ENCODE measurements at places on chromosomes 13 and 19. TPM values are rescaled to one million over a fixed set of nuclear protein-coding genes. Genes with fewer than 3 reads are reported as not detected.

ZNF723 gene
- total RNA-seq, result not detected

ZNF626 gene
- total RNA-seq, result 11.6 TPM

MAMSTR gene
- 0.57 TPM for total RNA-seq

MEDAG gene
- total RNA-seq, result 10.3 TPM

A1BG gene
- total RNA-seq, result 8.2 TPM

ZNF480 gene
- total RNA-seq, result 6.2 TPM

TTC9B gene
- total RNA-seq, result not detected

ZNF627 gene
- 8.6 TPM for total RNA-seq

BST2 gene
- 13.7 TPM for total RNA-seq

LACC1 gene
- total RNA-seq, result 2.7 TPM

VSTM1 gene
- total RNA-seq, result not detected

ANKRD24 gene
- total RNA-seq, result 1.5 TPM

MRPS31 gene
- total RNA-seq, result 22.5 TPM

ICAM4 gene
- not detected for total RNA-seq

CNMD gene
- not detected for total RNA-seq

CACNA1A gene
- 0.16 TPM for total RNA-seq

LGALS14 gene
- not detected for total RNA-seq

LILRA2 gene
- not detected for total RNA-seq

PSG6 gene
- total RNA-seq, result not detected

CASP14 gene
- 245 TPM for total RNA-seq

CCDC70 gene
- not detected for total RNA-seq

SPIB gene
- not detected for total RNA-seq

C13orf42 gene
- total RNA-seq, result 0.10 TPM

CCDC61 gene
- total RNA-seq, result 11.8 TPM

CADM4 gene
- total RNA-seq, result 56.0 TPM

IL17D gene
- 2.2 TPM for total RNA-seq

TMEM86B gene
- 1.1 TPM for total RNA-seq

ACER1 gene
- total RNA-seq, result 135 TPM

TGFBR3L gene
- total RNA-seq, result 1.5 TPM

ZMYM2 gene
- total RNA-seq, result 54.2 TPM

NBEA gene
- 2.9 TPM for total RNA-seq

ADPRHL1 gene
- 7.4 TPM for total RNA-seq

CALR3 gene
- total RNA-seq, result not detected

RPL18 gene
- 3,597 TPM for total RNA-seq
